Left ventricle myocardium inferior (tissue), 1 donor: ENCODE measurements at places on chromosomes 3 and 15. TPM values are rescaled to one million over a fixed set of nuclear protein-coding genes. Genes with fewer than 3 reads are reported as not detected.

LRRC31 gene
- not detected for total RNA-seq

AZI2 gene
- total RNA-seq, result 37.5 TPM

ICE2 gene
- total RNA-seq, result 22.9 TPM

AP3B2 gene
- total RNA-seq, result 0.80 TPM

ACAN gene
- not detected for total RNA-seq

GOLGA8G gene
- not detected for total RNA-seq

ESYT3 gene
- total RNA-seq, result 1.0 TPM

ADGRG7 gene
- not detected for total RNA-seq

TRH gene
- not detected for total RNA-seq

RBM15B gene
- total RNA-seq, result 12.5 TPM

ACTC1 gene
- total RNA-seq, result 13,225 TPM

- DNase-seq, result no peak
These were observed 258.7 kb upstream of the TPRG1 start for GRCh38 chr3:188913084-188913483.

DNA sequence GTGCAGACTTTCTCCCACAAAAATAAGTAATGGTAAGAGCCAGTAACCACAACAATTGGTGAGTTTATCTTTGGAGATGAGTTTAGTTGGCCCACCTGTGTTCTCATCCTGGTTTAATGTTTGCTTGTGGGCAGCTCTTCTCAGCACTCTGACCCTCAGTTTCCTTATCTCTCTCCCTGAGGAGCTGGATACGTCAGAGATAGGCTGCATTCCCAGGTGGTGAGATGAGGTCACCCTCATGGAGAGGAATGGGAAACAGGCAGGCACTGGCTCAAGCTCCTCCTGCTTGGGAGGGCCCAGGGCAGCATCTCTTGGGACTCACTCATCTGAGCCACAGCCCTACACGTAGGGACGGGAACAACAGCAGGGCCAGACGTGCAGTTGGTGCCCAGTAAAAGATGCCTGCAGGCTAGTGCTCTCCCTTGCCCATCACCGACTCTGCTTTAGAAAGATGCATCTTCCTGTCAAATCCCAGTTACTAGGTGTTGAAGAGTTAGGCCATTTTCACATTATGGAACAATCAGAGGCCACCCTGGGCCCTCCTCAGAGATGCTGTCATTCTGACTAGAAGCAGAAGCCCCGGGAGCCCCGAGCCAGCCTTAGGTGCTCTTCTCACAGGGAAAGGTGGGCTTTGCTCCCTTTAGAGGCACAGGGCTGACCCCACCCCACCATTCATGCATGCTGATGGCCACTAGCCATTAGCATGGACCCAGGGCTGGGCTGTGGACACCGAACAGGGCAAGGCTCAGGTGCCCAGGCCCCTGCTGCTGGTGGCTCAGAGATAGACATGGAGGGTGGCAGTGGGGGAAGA lies 59.7 kb downstream of the GRIP2 start:
- no peak for DNase-seq

GRCh38 chr15:25381579-25381978 lies 57.2 kb downstream of the UBE3A start:
- DNase-seq, result no peak

GRCh38 chr3:25830373-25831280 lies 40.7 kb downstream of the OXSM start:
- DNase-seq, result no peak

- DNase-seq, result no peak
These were observed 53.2 kb upstream of the GATM start for GRCh38 chr15:45431511-45431910.

GRCh38 chr3:101049532-101049931 lies 56.3 kb upstream of the ABI3BP start:
- no peak for DNase-seq

DNA sequence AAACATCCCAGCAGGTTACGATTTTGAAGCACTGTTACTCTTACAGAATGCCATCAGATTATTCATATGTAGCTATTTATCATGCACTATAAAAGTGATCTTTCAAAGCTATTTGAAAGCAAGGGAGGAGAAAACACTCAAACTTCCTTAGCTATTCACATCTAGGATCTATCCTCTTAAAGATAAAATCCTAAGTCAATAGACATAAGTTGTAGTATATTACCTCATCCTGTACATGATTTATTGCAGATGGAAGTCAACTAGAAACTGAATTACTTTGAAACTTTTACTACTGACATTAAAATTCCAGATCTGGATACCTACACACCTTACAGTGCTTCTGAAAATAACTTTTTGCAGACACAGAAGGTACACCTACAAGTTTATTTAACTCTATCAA lies 197.2 kb downstream of the MEIS2 start:
- no peak for DNase-seq

- no peak for DNase-seq
These were observed 44.8 kb downstream of the SERPINI1 start for GRCh38 chr3:167780214-167780883.

GRCh38 chr3:190330936-190331734 lies 8.9 kb upstream of the CLDN1 start:
- DNase-seq, result no peak

GRCh38 chr15:42891569-42891968 lies 29.0 kb downstream of the TTBK2 start:
- DNase-seq, result no peak

GRCh38 chr3:38235466-38235865 lies 30.1 kb upstream of the SLC22A13 start:
- no peak for DNase-seq

- DNase-seq, result no peak
These were observed 22.3 kb downstream of the CLDN1 start for GRCh38 chr3:190299969-190300368.

- DNase-seq, result peak; percentile 80
These were observed 57.8 kb upstream of the RYK start for GRCh38 chr3:134308350-134308891.
